ENCODE measurements at places on chromosomes 11 and 22.
A peak's percentile ranks its signal among the peaks of the same experiment; 100 is the strongest.

GRCh38 chr11:46916286-46917108 lies 1.9 kb downstream of the LRP4 start:
- DNase-seq = peak; percentile 83

- no peak for DNase-seq
These were observed 20.5 kb downstream of the SLC1A2 start for GRCh38 chr11:35398881-35399280.

DNA sequence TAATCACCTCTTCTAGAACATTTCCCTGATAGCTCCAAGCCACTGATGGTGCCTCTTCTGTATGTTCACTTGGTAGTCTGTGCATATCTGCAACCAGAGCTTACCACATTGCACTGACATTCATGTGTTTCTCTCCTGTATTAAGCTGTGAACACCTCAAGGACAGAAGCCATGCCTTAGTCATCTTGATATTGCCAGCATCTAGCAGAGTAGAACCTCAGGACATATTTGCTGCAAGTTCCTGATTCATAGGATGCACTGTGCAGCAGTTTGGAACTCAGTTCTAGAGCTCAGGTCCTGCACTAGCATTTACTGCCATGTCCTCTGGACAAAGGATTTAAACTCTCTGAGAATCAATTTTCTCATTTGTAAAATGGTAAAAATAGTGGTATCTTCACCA lies 722.4 kb upstream of the ANO5 start:
- DNase-seq = no peak

DNA sequence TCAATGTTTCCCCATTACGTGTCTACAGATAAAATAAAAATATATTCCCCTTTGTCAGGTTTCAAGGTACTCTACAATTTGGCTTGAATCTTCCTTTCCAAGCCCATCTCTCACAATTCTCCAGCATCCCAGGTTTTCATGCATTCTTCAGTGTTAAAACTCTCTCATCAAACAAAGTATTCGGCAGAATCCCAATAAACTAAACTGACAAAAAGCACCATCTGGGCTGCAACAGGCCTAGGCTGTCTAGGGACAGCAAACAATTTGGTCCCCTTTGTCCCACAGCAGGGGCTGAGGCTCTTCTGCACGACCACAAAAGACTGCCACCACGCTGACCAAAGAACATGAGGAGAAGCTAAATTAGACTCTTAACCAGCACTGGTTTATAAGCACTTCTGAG lies 159.4 kb downstream of the CADM1 start:
- no peak for DNase-seq

GRCh38 chr11:102111787-102112508 lies 1.7 kb downstream of the YAP1 start:
- no peak for DNase-seq

- DNase-seq = no peak
These were observed 66.4 kb downstream of the ZNRF3 start for GRCh38 chr22:28949788-28950187.

DNA sequence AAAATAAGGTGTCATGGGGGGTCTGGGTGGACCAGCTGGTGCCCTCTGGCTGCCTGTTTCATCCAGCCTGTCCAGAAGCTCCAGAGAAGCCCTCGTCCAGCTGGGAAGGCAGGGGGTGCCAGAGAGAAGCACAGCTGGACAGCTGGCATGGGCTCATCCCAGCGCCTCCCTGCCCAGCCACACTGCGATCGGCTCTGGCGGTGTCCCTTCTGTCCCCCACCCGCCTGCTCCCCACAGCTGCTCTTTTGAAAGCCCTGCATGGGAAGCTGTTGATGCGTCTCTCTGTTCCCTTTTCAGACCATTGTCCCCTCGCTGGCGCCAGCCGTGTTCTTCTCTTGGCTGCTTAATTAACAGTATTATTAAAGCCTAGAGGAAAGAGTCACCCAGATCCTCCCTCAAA lies 86.5 kb downstream of the MN1 start:
- DNase-seq = peak; percentile 56

- DNase-seq = no peak
These were observed 172.6 kb upstream of the CADM1 start for GRCh38 chr11:115676768-115677167.

- DNase-seq = peak; percentile 43
These were observed 43.2 kb downstream of the NEU3 start for GRCh38 chr11:75031771-75032549.

DNA sequence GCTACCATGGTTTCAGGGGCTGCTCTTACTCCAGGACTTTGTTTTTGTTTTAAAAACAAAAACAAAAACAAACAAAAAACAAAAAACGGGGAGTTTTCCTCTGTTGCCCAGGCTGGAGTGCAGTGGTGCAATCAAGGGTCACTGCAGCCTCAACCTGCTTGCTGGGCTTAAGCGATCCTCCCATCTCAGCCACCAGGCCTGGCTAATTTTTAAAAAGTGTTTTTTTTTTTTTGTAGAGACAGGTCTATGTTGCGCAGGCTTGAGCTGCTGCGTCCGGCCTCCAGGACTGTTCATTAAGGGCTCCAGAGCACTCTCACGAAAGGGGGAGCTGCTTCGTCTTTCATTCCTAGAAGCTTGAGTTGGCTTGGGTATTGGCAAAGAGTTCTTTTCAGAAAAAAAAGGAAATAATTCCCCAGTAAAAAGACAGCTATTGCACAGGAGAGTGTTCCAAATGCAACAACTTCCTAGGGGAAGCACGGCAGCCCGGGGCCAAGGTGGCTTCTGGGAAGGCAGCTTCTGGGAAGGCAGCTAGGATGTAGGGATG lies 78.5 kb downstream of the NAT10 start:
- DNase-seq = no peak

DNA sequence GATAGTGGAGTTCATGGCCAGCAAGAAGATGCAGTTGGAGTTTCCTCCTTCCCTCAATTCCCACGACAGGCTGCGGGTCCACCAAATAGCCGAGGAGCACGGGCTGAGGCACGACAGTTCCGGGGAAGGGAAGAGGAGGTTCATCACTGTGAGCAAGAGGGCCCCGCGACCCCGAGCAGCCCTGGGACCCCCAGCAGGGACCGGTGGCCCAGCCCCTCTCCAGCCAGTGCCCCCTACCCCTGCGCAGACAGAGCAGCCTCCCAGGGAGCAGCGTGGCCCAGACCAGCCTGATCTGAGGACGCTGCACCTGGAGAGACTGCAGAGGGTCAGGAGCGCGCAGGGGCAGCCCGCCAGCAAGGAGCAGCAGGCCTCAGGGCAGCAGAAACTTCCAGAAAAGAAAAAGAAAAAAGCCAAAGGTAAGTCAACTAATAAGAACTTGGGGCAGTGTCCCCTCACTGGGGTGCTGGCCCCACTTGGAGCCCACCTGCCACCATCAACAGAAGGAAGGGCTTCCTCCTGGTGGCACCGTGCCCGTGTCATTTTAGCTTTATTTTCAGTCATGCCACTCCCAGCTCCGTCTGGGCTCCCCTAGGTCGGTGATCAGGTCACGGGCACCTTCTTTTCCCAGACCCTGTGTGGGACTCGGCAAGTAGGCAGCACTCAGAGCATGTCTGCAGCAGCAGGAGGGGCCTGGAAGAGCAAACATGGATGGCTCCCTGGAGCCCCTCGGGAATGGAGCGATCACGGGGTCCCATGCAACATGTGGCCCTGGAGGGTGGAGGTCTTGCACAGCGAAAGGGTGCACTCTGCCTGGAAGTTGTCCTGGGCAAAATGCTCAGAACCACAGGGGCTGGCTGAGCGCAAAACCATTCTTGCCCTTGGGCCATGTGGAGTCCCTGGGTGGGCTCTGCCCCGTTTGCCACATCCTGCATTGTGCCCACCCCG lies 33.3 kb downstream of the IGHMBP2 start:
- no peak for DNase-seq

- DNase-seq = no peak
These were observed 3.6 kb downstream of the MMP1 start for GRCh38 chr11:102794382-102794781.

DNA sequence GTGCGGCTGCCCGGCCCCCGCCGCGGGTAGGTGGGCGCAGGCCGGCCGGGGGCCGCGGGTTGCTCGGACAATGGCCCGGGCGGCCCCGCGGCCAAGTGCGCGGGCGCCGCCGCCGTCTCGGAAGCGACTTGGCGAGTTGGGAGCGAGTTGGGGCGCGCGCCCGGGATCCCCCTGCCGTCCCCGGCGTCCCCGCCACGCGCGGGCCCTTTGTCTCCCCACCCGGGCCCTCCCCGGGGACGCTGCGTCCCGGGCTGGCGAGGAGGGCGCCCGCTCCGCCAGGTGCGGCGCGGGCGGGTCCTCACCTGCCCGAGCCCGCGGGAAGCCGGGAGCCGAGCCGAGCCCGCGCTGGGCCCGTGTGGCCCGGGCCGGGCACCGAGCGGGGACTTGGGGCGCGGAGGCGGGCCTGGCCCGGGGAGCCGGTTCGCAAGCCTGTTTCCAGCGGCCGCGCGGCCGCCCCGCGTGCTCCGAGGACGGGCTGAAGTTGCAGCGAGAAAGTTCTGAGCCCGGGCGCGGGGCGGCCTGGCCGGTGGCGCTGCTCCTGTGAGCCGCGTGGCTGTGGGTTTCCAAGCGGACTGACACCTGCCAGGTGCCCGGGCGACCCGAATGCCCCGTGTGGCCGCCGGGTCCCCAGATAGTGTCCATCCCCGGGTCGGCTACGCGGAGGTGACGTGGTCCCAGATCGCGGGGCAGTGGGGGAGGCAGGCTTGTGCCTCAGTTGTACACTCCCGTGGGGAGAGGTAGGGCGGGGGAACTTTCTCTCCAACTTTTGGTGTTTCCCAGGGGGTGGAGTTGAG lies 586 bp downstream of the LRP5 start:
- no peak for DNase-seq

DNA sequence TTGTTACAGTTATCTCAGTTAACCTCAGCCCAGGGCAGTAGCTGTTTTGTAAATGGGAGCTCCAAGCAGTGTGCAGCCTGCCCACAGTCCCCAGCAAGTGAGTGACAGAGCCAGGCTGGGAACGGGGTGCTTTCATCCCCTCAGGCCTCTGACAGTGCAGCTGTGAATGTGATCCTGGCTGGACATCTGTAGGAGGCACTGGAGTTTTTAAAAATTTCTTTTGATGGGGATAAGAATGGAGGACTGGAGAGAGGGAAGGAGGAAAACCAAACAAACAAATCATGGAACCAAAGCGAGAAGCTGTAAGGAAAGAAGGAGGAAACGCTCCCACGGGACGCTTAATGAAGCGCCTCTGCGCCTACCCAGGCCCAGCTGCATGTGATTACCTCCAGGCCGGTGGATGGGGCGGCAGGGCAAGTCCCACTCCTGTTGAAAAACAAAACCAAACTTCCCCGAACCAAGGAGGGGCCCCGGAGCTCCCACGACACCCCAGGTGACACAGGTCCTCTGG lies 40.6 kb downstream of the SCUBE1 start:
- DNase-seq = no peak

- DNase-seq = no peak
These were observed 1.4 kb downstream of the TRPC6 start for GRCh38 chr11:101582236-101582988.

DNA sequence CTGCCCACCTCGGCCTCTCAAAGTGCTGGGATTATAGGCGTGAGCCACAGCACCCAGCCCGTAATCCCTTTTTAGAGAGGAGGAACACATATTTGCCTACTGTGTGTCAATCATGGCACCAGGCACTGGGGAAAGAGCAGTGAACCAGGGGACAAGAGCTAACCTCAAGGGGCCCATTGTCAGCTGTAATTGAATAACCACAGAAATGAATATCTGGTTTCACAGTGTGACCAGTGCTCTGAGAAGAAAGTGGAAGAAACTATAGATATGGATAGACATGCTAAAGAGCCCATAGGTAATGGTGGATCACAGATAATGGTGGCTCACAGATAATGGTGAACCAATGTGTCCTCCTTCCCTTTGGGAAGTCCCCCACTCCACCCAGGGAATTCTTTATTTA lies 8.6 kb upstream of the KCTD14 start:
- no peak for DNase-seq

DNA sequence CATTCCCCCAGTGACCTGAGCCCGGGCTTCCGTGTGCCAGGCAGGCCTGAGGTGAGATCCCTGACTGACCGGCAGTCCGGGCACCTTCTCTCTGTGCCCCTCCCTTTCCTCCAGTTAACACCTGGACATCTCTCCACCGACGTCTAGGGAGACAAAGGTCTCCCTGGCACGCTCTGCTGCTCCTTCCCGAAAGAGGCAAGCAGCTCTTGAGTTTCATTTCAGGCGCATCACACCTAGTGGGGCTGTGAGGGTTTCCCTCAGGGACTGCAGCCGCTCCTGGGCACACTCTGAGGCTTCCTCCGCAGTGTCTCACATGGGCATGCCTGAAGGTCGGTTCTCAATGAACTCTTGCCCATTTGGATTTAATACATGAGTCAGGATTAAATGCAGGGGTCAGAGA lies 322.7 kb downstream of the CTTN start:
- no peak for DNase-seq

DNA sequence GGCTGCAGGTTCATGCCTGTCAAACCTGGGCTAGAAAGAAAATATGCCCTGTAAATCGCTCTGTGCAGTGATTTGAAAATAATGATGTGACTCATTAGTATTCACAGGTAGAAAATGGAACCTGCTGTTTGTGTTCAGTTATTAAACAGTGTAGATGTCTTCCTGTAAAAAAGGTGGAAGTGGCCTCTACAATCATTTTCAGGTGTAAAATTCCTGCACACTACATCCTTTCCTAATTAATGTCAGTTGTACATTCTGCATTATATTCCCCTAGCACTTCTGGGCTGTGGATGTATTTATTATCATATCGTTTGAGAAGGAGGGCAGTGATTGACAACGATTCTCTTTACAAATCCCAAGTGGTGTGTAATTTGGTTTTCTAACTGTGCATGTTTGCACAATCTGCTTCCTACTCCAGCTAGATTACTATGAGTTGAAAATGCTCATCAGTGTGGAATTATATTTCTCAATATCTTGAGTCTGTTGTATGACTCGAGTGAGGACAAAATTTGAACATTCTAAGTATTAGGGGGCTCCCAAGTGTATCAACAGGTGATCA lies 454.0 kb upstream of the DDI1 start:
- no peak for DNase-seq

DNA sequence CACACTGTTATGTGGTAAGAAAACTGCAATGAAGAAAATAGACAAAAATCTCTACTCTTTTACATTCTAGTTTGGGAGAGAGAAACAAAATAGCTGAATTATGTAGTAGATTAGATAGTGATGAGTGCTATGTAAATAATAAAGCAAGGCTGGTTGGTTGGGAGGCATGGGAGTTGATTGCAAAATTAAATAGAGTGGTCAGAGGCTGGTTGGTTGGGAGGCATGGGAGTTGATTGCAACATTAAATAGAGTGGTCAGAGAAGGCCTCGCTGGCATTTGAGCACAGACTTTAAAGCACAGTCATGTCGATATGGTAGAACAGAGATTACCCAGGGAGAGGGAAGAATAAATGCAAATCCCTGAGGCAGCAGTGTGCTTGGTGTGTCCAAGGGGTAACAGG lies 22.4 kb downstream of the SIK2 start:
- DNase-seq = no peak

DNA sequence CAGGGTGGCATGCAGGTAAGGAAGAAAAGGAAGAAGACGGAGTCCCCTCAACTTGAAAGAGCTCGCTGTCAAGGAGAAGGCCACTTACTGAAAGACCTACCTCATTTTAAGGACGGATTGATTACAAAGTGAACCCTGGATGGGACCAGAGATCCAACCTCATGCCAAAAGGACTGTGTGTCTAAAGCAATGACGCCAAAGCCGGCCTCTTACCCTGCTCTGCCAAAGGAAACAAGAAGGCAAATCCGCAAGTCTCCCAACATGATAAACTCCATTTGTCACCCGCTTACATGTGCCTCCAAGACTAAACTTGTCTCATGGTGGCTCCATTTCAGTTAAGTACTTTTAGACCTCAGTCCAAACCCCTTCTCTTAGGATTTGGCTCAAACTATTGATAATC lies 148.7 kb upstream of the MTMR2 start:
- DNase-seq = no peak
